ENCODE measurements at places on chromosomes 16 and 17. TPM values are rescaled to one million over a fixed set of nuclear protein-coding genes. Genes with fewer than 3 reads are reported as not detected.

- peaks cover 39% of the 10 kb centered on the region for H3K36me3 ChIP-seq
Observed at GRCh38 chr16:11557801-11558200, 28.9 kb downstream of the LITAF start.

GABARAP gene
- total RNA-seq: 276 TPM

DNA sequence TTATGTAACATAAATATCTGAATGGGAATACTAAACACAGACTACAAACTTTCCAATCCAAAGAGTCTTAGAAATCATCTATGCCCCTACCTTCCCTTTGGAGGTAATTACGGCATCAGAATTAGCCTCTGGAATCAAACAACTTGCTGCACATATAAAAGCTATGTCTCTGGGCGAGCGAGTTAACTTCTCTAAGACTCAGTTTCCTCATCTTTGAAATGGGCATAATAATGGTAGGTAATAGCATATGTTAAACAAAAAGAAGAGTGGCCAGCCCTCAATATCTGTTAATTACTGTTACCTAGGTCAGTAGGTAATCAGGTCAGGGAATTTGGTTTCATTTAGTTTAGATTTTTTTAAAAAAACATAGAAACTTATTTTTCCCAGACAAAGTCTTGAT, 153.5 kb downstream of the TOX3 start:
- no peak overlapping the region for H3K4me3 ChIP-seq
- no peaks in the 10 kb centered on the region for H3K36me3 ChIP-seq
- H3K27me3 ChIP-seq: no peaks in the 10 kb centered on the region
- H3K27ac ChIP-seq: no peak overlapping the region
- no peaks in the 10 kb centered on the region for H3K4me1 ChIP-seq
- DNase-seq: no peak

- DNase-seq: no peak
- peaks cover 76% of the 10 kb centered on the region for H3K27me3 ChIP-seq
- H3K27ac ChIP-seq: no peak overlapping the region
- no peaks in the 10 kb centered on the region for H3K36me3 ChIP-seq
Observed at GRCh38 chr17:79607940-79608623, 2.8 kb downstream of the RBFOX3 start.

CCL7 gene
- not detected for total RNA-seq

DNA sequence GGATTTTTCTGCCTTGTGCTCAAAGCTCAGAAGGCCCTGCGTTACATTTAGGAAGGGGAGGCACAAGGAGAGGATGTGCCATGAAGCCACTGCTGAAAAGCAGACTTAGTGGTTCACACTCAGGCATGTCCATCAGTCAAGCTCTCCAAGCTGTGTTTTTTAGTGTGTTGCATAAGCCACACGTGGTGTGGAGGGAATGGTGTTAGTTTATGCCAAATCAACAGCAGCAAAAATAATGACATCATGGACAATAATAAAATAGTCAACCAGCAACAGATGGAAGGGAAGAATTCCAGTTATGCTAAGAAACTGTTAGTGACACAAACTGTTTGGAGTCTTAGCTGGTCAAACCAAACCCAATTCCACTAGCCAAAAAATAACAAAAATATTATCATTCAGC, 438.3 kb downstream of the NPIPA7 start:
- H3K4me1 ChIP-seq: no peaks in the 10 kb centered on the region
- no peak for DNase-seq
- H3K27me3 ChIP-seq: no peaks in the 10 kb centered on the region
- no peak overlapping the region for H3K27ac ChIP-seq
- H3K4me3 ChIP-seq: no peak overlapping the region

DNA sequence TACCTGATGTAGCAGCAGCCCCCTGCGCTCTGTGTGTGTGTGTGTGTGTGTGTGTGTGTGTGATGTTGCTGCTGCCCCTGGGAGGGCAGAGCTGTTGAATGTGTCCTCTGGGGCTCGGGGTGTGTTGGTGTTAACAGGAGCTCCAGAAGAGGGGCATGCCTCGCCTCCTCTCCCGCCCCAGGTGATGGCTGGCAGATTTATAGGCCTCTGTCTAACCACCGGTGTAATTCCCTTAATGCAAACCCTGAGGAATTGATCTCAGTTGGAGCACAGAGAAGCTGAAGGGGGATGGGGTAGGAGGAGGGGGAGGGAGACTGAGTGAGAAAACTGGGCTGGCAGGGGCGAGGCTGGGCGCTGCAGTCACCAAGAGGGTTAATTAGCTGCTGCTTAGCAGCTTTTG, 10.0 kb downstream of the CACNA1G start:
- H3K27ac ChIP-seq: no peak overlapping the region
- no peak overlapping the region for H3K4me3 ChIP-seq
- H3K27me3 ChIP-seq: no peaks in the 10 kb centered on the region
- no peaks in the 10 kb centered on the region for H3K36me3 ChIP-seq

DNA sequence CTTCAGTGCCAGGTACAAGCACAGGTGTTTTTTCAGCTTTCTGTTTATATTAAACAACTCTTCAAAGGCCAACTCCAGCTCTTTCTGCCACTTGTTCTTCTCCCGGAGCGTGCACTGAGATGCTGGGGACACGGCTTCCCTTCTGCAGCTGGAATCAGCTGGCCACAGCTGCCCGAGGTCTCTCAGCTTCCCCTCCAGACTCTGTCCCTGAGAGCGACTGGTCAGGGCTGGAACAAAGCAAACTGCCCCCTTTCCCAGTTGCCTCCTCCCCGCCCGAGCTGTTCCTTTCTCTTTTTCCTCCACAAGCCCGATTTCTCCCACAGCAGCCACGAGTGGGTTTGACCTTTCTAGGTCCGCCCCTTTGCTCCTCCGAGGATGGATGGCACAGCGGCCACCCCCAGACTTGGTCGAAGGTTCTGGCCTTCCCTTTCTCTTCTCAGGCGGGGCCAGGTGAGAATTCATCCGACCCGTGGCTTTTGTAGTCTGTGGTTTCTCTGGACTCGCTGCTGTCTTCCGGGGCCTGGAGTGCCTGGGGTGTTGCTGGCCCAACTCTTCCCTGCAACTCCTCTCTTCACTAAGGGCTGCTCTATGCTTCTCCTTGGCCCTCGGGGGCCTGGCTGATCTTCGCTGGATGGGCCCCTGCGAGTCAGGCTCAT, 11.5 kb downstream of the CEP295NL start:
- H3K27me3 ChIP-seq: peaks cover 14% of the 10 kb centered on the region
- H3K4me3 ChIP-seq: no peak overlapping the region
- H3K36me3 ChIP-seq: peaks cover 5% of the 10 kb centered on the region
- peak overlapping the region; percentile 69 for H3K27ac ChIP-seq
- peaks cover 39% of the 10 kb centered on the region for H3K4me1 ChIP-seq

DNA sequence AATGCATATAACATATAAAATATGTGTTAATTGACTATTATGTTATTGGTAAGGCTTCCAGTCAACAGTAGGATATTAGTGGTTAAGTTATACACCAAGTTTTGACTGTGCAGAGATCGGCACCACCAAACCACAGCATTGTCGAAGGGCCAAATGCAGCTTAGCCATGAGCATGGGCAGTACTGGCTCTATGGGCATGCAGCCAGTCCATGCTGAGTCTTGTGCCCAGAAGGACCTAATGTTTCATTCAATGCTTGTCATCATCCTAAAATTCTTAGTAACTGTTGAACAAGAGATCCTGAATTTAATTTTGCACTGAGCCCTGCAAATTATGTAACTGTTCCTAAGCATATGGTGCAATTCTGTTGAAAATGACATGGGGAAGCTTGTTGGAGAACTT, 233.4 kb upstream of the HS3ST3A1 start:
- no peaks in the 10 kb centered on the region for H3K36me3 ChIP-seq
- H3K4me3 ChIP-seq: no peak overlapping the region

- no peaks in the 10 kb centered on the region for H3K4me1 ChIP-seq
- no peaks in the 10 kb centered on the region for H3K27me3 ChIP-seq
- H3K36me3 ChIP-seq: no peaks in the 10 kb centered on the region
- no peak overlapping the region for H3K4me3 ChIP-seq
- no peak for DNase-seq
- H3K27ac ChIP-seq: no peak overlapping the region
Observed at GRCh38 chr17:73278465-73279453, 17.1 kb upstream of the CPSF4L start.

FBXL16 gene
- 16.4 TPM for total RNA-seq

EVPL gene
- total RNA-seq: 0.66 TPM

CD300LF gene
- not detected for total RNA-seq

GRCh38 chr16:14280541-14280940, 209.4 kb downstream of the MRTFB start:
- DNase-seq: no peak
- no peaks in the 10 kb centered on the region for H3K27me3 ChIP-seq
- no peaks in the 10 kb centered on the region for H3K36me3 ChIP-seq
- H3K4me1 ChIP-seq: peaks cover 8% of the 10 kb centered on the region

PHOSPHO1 gene
- total RNA-seq: not detected

CDH1 gene
- 0.54 TPM for total RNA-seq

DNA sequence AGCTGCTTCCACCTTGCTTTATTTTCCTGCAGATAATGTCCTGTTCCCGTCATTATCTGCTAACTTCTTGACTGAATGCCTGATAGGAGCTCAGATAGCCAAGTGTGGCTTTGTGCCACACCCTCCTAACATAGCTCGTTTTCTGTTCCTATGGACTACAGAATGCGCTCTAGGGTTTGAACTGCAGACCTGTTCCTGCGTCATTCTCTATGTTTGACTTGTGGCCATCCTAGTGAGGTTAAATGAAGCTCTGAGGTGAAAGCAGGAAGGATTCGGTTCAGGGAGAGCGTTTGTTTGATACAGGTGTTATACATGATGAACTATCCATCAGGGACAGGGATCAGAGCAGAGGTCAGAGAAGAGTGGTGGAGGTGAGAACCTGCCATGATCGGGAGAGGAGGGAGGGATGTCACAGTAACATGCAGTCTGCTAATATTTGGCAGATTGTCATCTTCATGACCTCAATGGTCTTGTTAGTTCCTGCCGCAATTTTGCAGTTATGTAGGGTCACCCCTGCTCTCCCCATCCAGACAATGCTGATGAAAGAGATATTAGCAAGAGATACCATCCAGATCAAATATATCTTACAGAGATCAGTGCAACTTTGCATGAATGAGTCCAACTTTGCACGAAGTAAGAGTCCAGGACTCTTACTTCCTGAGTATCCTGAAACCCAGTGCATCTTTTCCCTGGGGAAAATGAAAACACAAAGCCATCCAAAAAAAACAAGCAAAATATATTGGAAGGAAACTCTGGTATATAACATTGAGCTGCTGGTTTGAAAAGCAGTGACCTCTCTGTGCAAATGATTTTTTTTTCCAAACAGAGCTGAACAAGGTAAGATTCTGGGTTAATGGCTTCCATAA, 32.8 kb downstream of the MPHOSPH6 start:
- H3K4me1 ChIP-seq: peaks cover 11% of the 10 kb centered on the region
- no peak for DNase-seq
- H3K27me3 ChIP-seq: no peaks in the 10 kb centered on the region
- H3K4me3 ChIP-seq: no peak overlapping the region

OR1A1 gene
- not detected for total RNA-seq

DNA sequence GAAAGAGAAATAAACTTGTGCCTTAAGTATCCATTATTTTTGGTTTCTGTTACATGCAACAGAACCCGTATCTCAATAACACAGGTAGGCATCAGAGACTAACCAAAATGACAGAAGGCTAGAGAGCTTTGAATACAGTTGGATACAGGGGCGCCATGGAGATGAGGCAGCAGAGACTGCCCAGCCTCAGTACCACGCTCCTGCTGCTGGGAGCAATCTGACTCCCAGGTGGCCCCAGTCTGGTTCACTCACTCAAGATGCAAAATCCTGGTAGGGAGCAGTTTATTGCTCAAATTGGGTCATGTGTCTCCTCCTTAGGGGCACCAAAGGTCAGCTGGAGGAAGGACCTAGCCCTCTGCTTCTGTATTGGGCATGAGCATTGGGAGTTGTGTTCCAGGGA, 218.9 kb downstream of the USP22 start:
- no peaks in the 10 kb centered on the region for H3K36me3 ChIP-seq
- H3K27me3 ChIP-seq: no peaks in the 10 kb centered on the region
- no peak overlapping the region for H3K27ac ChIP-seq
- H3K4me1 ChIP-seq: no peaks in the 10 kb centered on the region
- no peak for DNase-seq

DNA sequence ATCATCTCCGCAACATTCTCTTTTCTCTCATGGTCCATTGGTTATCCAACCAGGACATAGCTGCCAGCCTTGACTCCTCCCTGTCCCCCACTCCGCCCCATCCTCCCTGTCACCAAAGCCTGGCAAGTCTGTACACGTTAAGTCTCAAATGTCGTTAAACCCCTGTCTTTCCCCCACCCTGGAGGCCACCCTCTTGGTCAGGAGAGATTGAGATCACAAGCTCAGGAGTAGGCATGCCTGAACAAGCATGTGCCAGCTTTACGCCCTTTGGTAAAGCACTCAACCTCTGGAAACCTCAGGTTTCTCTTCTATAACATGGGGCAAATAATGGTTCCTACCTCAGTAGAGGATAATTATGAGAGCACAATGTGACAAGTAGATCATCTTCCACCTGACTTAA, 38.1 kb upstream of the CCL1 start:
- H3K27me3 ChIP-seq: peaks cover 7% of the 10 kb centered on the region
- no peak for DNase-seq
- no peaks in the 10 kb centered on the region for H3K4me1 ChIP-seq
- H3K36me3 ChIP-seq: no peaks in the 10 kb centered on the region
- no peak overlapping the region for H3K27ac ChIP-seq

DNA sequence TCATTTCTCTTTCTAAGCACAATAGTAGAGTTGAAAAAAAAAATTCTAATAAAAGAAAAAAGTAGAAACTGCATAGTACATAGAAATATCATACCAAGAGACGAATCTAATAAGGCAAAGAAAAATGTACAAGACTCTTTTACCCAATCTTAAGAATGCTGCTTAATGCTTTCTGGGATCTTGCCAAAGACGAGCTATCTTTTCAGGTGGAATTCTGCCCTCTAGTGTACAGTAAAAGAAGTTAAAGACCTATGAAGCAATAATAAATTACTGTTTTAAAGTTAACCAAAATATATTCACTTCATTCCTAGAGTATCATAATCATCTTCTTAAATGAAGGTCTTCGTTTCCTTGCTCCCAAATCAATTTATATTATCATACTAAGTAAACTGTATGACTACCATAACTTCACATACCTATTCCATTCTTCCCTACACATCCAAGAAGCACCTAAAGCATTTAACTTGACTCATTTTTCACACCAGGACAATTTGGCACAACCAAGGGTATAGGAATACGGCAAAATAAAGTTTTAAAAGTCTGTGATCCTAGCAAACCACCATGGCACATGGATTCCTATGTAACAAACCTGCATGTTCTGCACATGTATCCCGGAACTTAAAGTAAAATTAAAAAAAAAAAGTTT, 47.7 kb downstream of the CFDP1 start:
- no peak for DNase-seq
- H3K27me3 ChIP-seq: no peaks in the 10 kb centered on the region
- H3K4me1 ChIP-seq: peaks cover 11% of the 10 kb centered on the region
- H3K4me3 ChIP-seq: no peak overlapping the region

DNA sequence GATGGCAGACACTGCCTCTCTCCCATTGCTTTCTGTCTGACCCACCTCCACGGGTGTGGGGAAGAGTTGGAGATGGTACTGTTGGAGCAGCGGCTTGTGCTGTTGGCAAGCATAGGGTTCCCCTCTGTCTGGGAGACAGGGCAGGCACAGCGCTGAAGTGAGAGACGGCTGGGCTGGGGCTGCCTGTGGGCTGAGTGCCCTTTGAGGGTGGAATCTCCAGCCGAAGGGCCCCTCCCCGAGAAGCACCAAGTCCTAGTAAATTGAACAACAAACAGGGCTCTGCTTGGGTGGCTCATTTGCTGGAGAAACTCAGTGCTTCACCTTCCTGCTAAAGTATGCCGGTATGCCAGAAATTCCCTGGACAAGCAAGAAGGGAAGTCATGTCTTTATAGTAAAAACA, 79.7 kb downstream of the KSR1 start:
- no peak overlapping the region for H3K27ac ChIP-seq
- no peaks in the 10 kb centered on the region for H3K4me1 ChIP-seq
- no peak for DNase-seq
- H3K4me3 ChIP-seq: no peak overlapping the region

Measured in T-cell (primary cell).